Stimulated activated CD8-positive, alpha-beta memory T cell treated with anti-CD3 and anti-CD28 coated beads, Interleukin-4, amount 100 ng/mL, for 1 hour (primary cell): ENCODE measurements at places on chromosomes 6 and 20.

GRCh38 chr20:33769043-33769442 lies 37.2 kb downstream of the ZNF341 start:
- DNase-seq, result no peak

DNA sequence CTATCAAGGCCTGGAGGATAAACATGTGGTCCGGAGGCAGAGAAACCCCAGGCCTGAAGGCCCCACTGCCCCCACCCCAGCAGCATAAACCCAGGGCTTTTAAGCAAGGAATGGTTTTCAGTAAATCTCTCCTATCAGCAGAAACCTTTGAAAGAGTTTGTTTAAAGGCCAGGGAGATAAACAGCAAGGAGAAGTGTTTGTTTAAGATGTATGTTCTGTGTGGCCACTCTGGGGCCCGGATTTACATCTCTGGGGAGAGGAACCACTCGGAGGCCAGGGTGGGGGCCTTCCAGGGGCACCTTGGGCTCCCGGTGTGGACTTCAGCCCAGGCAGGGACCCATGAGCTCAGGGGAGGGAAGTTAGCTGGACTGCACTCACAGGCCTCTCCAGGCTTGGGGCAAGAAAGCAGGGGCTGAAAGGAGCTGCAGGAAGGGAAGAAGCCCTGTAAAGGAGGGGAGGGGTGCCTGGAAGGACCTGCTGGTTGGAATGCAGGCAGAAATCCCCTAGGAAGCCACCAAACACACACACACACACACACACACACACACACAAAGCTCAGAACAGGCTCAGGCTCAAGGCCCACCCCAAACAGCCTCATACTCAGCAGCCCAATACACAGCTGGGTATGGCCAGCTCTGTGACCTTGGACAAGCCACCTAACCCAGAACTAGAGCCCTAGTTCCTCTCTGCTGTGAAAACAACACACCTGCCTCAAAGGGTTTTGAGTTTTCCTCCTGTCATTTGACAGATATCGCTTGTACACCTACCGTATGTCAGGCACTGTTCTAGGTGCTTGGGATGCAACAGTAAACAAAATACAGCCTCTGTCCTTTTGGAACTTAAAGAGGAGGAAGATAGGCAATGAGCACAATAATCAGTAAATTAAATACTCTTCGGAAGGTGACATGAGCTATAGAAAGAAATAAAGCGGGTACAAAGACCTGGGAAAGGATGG lies 26.2 kb upstream of the FOXP4 start:
- no peak for DNase-seq

DNA sequence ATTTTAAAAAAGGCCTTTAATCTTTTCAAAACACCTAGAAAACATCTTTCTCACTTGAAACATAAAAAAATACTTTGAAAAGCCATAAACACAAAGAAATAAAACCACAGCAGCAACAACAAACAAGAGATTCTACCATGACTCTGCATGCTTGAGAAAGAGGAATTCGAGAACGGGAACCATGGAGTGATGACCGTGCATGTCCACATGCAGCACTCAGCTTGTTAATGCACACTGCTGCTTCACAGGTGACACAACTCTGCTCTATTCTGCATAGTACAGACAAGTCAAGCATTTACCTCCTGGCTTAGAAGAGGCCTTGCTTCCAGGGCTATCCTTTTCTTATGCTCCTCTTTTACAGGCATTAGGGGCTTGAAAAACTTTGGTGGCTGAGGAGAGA lies 64.9 kb upstream of the NUP153 start:
- DNase-seq, result no peak

DNA sequence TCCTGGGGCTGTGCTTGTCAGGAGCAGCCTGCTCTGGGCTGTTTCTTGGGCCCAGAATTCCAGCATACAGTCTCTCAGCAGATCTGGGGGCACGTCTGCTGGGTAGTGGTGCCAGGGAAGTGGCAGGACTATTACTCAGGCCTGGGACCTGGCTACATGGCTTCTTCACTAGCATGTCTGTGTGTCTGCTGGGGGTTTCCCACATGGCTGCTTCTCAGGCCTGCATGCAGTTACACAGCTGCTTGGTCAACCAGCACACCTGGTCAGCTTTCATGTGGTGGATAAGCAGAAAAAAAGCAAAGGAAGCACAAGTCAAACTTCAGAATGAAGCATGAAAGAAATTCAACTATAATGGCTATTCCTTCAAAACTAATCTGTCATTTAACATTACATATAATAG lies 316.2 kb upstream of the NOX3 start:
- DNase-seq, result no peak

DNA sequence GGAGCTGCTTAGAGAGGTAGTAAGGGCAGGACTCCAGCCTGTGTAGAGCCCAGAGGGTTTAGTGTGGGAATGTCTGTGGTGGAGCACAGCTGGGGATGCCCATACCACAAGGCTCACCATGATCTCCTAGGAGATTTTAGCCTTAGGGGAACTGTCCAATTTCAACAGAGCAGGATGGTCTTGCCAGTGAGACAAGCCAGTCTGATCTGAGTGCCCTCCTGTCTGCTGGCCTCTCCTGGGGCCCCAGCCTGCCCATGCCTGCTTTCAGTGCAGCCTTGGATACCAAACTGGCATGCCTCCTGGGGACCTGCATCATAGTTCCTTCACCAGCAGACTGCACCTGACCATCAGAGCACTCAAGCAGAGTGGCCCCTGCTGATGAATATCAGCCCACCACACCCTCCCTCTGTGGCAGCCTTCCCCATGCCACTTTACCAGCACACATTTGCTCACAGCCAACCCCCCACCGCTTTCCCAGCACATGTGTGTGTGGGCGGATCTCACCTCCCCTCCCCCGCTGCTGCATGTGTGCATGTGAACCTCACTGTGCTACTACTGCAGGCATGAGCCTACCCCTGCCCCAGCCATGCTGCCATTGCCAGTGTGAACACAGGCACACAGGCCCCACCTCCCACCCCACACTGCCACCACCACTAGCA lies 7.9 kb upstream of the TREM1 start:
- DNase-seq, result no peak

DNA sequence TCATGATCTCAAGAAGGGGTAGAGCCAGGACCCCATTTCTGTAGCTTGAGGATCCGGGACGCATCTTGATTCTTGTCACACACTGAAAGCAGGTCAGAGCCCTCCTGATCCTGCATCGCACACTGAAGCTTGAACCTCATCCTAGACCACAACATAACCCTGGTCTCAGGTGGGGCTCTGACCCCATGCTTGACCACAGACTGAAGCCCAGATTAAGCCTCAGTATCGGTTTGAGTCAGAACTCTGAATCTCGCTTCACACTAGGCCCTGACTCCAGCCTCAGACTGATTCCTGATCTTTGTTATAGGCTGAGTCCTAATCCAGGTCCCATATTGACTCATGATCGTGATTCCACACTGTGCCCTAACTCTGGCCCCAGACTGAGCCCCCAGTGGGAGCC lies 8.5 kb upstream of the RSPO4 start:
- DNase-seq, result no peak

GRCh38 chr20:2141600-2142575 lies 40.3 kb downstream of the STK35 start:
- DNase-seq, result no peak

- DNase-seq, result no peak
Measured at GRCh38 chr6:151537556-151537955, 43.7 kb downstream of the CCDC170 start.

DNA sequence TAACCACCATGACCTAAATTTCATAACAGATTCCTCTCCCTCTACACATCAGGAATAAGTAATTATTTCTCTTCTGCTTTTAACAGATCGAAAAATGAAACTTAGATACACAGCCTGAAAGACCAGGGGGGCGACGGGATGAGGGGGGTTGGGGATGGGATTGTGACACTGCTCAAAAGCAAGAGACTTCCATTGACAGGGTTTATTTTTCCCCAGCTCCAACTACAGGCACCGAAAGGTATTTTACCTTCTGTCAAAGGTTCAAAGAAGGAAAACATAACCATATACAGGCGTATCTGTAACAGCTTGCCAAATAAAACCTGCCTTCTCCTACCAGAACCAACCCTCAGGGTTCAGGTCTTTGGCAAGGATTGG lies 1.3 kb downstream of the EPHA7 start:
- DNase-seq, result no peak

GRCh38 chr6:49072146-49072545 lies 390.9 kb downstream of the MMUT start:
- no peak for DNase-seq

- DNase-seq, result no peak
Measured at GRCh38 chr6:135257631-135258405, 76.7 kb downstream of the MYB start.

DNA sequence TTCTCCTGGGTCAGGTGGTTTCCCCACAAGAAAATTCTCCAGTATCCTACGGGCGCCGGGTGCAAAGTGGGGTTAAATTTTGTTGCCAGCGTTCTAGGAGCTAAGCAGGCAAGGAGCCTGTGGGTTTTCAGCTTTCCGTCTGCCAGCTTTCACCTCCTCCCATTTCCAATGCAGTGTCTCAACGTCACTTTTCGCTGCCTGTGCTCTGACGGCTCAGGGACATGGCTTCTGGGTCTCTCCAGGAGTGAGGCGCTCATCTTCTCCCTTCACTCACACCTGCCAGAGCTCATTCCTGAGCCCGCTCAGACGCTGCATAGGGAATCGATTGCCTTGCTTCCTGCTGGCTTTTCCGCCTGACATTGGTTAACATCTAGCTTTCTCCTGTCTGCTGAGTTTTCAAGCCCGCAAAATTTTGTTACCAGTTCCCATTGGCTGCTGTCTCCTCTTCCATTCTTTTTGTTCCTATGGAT lies 7.3 kb upstream of the NAA20 start:
- no peak for DNase-seq

GRCh38 chr6:30112402-30112994 lies 392 bp downstream of the TRIM31 start:
- no peak for DNase-seq

DNA sequence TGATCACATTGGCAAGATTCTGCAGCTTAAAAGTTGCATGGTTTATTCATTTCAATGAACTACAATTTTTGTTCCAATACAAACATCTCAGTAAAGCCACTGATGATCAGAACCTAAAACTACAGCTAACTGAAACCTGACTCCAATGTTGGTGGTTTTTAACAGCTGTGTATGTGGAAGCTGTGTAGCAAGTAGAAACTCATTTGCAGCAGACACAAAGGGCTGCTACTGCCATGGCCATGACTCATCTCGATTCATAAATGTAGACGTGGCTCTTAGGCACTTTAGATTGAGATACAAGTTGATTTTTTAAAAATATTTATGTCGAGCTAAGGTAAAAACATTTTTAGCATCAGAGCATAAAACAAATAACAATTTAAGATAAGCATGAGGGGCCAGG lies 19.5 kb upstream of the MAP3K4 start:
- DNase-seq, result no peak

GRCh38 chr6:107419733-107420132 lies 39.6 kb downstream of the PDSS2 start:
- DNase-seq, result no peak

- no peak for DNase-seq
Measured at GRCh38 chr6:161038229-161039031, 46.9 kb downstream of the MAP3K4 start.

DNA sequence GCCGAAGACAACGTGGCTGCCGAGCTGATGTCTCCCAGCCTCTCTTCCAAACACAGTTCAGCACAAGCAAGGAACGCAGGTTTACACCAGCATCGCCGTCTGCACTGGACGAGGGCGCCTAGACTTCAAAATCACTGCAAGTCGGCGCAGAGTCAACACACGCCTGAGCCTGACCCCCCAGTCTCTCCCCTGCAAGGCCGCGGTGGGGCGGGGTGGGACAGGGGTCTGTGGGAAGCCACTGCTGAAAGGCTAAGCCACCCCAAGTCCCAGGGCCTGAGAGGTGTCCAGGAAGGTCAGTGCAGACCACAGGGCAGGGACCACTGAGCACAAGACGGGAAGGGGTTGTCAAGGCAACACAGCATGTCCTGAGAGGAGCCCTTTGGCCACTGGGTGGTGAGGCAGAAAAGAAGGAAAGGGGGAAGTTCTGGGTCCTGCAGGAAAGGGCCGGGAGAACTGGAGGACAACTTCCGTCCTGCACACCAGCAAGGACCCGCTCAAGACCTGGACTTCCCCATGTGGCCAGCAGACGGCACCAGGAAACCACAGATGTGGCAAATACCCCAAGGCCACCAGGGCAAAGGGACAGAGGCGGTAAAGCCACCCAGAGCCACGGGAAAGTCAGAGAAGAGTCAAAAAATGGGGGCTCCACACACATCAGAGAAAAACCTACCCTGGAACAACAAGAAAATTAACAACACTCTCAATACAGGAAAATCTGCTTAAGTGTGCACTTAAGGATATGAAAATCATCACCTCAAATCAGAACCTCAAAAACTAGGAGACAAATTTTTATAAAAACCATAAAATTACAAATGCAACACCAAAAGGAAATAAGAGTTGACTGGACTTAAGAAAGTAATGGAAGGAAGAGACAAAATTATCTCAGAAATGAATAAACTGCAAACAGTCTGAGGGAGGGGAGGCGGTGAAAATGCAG lies 84.8 kb downstream of the TAF4 start:
- no peak for DNase-seq

DNA sequence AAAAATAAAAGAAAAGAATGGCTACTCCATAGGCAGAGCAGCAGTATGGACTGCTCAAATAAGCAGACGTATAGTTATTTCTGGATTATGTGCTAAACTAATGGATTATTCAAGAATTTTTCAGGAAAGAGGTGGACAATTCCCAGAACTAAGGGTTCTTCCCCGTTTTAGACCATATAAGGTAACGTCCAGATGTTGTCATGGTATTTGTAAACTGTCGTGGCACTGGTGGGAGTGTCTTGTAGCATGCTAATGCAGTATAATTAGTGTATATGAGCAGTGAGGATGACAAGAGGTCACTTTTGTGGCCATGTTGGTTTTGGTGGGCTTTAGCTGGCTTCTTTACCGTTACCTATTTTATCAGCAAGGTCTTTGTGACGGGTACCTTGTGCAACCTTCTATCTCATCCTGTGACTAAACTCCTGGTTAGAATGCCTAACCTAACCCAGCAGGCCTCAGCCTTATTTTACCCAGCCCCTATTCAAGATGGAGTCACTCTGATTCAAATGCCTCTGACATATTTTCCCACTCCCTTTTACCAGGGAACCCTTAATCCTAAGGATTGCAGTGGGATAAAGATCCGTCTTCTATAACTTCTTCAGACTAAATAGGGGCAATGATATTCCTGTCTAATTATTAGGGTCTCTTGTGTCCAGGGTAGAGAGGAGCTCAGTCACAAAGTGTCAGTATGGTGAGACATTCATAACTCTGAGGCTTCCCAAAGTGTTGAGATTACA lies 11.1 kb upstream of the TRIM38 start:
- DNase-seq, result no peak

- DNase-seq, result no peak
Measured at GRCh38 chr20:15235471-15236198, 898.2 kb upstream of the FLRT3 start.

DNA sequence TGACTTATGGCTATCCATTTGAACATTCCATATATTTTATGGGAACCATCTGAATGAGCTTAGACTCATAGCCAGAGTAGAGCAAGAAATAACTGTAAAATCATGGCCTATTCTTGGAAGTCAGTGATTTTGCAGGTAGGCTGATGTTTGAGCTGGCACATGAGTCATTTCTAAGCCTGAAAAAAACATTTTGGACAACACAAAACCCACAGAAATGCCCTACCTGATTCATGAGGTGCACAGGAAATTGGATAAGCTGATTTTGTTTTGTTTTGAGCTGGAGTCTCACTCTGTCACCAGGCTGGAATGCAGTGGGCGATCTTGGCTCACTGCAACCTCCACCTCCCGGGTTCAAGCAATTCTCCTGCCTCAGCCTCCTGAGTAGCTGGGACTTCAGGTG lies 443.0 kb downstream of the PKHD1 start:
- DNase-seq, result no peak
